SW 1271 (cell line): ENCODE measurements at places on chromosomes 5 and 9.

- DNase-seq, result no peak
Observed at GRCh38 chr9:79980432-79980831, 408.7 kb downstream of the TLE4 start.

GRCh38 chr9:119114681-119115080 is 254.6 kb downstream of the BRINP1 start:
- no peak for DNase-seq

DNA sequence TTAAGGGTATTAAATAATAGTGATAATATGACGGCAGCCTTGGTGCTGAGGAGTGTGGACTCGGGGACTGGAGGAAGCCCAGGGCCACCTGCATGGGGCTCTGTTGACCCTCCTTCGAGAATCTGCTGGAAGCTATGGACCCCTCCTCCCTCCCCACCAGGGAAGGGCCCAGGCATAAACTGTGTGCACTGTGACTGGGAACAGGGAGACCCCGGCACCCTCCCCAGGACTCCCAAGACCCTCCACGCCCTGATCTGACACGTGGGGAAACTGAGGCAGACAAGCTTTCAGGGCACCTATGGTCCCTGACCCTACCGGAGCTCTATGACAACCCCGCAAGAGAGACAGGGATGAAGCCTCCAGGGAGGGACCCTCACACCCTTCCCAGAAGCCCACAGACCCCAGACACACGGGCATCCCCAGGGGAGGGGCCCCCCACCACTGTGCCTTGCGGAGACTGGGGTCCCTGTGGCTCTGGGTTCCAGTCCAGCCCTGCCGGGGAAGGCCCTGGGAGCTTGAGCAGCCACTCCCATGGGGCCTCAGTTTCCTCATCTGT is 6.5 kb upstream of the EGFL7 start:
- no peak for DNase-seq

DNA sequence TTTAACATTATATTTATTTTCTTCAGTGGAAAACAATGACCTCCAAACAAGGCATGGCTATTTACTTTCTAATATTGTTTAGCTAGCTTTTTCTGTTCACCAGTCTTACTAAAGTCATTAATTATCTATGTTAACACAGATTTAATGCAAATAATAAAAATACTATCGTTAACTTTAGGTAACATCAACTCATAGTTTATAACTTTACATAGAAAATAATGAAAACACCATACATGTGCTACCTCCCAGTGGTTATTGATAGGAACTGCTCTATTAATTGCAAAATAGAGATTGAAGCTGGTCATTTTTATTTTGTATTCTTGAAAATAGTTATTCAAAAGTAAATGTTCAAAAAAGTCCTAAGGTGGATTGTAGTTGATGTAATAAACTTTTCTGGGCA is 78.3 kb upstream of the HCN1 start:
- no peak for DNase-seq

- no peak for DNase-seq
Observed at GRCh38 chr9:99881769-99882168, 24.7 kb upstream of the STX17 start.

DNA sequence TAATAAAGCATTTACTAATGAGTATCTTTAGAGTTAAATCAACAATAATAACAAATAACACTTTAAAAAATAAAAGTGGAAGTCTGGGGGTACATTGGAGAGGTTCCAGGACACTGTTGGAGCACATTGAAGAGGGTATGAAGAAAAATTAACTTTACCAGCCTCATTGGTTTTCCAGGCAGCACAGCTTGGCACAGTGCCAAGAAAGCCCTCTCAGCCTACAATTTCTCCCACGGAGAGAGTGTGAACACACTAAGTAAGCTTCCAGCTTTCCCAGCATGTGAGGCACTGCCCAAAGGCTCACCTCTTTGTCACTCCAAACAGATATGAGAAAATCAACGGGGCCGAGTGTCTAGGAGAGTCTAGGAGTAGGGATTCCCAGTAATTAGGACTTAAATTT is 1912.8 kb upstream of the NUDT12 start:
- DNase-seq, result no peak

GRCh38 chr9:93290495-93291434 is 106.8 kb downstream of the WNK2 start:
- DNase-seq, result no peak

DNA sequence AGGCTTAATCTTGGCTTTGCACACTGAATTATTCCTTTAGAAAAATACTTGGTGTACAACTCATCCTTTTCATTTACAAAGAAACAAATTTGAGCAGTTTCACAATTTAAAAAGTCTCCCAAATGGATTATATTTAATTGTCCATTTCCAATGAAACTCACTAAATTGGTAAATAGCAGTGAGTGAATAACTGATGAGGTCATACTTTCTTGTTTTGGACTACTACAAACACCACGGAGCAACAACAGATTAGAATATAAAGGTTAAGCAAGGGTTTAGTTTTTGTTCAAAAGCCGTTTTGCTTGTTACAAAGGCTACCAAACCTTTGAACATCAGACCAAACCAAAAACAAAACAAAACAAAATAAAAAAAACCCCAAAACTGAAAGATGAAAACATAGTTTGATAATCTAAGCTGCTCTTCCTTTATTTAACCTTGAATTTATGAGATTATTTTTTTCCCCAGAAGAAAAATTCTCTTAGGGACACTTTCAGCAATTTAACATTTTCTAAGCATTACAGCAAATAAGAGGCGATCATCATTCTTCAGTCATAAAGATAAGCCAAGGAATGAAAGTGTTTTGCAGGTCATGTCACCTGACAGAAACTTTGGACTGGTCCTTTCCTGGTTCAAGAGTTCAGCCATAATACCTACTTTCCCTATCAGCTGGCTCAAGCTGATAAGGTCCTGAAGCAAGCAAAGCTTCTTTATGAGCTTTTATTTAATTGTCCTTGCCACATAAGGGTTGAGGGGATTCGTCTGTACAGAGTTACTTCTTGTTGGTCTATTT is 99.7 kb upstream of the CDKN2B start:
- no peak for DNase-seq

DNA sequence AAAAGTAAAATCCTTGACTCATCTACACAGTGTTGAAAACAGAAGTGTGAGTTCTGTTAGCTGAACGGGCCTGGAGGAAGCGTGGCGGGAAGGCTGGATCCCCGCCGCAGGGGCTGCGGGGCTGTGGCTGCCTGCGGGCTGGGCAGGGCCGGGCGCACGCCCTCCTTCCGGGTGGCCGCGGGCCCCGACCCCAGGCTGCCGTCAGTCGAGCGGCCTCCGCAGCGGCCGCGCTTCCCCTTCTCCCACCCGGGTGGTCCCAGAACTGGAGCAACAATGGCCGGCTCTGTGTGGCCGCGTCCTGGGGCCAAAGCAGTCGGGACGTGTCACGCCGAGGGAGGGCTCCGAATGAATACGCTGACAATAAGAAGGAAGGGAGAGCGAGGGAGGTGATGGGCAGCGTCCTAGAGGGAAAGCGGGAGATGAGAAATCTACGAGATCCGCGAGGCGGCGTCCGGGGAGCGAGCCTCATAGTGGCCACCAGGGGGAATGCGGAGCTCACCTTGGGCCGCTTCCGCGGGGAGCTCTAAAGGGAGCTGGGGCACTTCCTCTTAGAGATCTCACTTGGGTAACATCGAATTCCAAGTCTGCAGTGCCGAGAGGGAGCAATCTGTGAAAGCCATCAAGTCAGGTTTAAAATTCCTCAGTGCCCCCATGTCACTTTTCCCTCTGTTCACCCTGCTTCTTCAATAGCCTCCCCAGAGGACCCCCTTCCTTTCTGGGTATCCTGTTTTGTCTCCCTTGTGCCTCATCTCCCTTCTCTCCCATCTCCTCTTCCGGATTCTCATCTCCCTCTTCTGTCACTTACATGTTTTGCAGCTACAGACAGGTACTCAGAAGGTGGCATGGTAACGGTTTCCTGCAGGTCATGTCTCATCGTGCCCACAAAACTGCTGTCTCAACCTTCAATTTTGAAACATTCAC is 83.9 kb downstream of the SLC1A3 start:
- DNase-seq, result peak; percentile 84

GRCh38 chr5:33927685-33928084 is 8.5 kb upstream of the RXFP3 start:
- no peak for DNase-seq

GRCh38 chr5:127280491-127281220 is 9.9 kb upstream of the MEGF10 start:
- DNase-seq, result no peak

- DNase-seq, result no peak
Observed at GRCh38 chr5:3343211-3343610, 252.4 kb upstream of the IRX1 start.

GRCh38 chr5:157860898-157861890 is 2.2 kb upstream of the CLINT1 start:
- no peak for DNase-seq

- DNase-seq, result no peak
Observed at GRCh38 chr5:157528036-157528632, 47.4 kb downstream of the ADAM19 start.

GRCh38 chr5:143229426-143229895 is 174.0 kb downstream of the NR3C1 start:
- DNase-seq, result no peak

DNA sequence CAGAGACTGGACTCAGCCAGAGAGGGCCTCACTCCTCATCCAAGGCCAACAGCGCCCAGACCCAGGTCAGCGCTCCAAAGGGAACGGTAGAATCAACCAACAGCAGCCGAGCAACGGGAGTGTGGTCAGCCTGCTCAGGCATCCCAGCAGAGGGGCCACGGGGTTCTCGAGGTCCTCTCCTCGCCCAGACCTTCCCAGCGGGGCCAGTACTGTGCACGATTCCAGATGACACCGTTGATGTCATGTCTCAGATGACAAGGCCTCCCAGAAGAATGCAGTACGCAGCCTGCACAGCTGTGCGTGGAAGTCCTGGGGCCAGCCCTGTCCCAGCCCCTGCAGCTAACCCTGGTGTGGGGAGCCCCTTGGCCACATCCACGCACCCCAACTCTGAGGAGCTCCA is 141.0 kb upstream of the PPP1R26 start:
- no peak for DNase-seq

DNA sequence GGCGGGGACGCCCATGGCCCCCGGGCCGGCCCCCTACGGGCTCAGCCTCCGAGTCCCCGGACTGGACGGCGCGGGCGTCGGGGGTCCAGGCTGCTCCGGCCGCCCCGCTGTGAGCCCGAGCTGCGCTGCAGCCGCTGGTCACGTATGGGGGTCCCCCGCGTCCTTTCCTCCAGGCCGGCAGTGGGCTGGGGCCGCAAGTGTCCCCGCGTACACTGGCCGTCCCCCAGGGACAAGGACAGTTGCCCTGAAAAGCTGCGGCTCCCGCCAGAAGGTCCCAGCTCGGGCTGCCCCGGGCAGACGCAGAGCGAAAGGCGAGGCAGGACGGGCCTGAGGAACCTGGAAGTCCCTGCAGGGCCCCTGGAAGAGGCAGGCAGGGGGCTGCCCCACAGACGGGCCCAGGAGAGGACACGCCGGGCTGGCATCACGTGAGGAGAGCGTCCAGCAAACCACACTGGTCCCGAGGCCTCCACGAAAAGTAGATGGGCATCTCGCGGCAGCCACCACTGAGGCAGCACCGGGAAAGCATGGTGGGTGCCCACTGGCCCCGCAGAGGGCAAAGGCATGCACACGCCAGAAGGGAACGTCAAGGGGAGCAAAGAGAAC is 3.3 kb upstream of the NKD2 start:
- no peak for DNase-seq

GRCh38 chr9:73037613-73038012 is 84.8 kb upstream of the ALDH1A1 start:
- no peak for DNase-seq

- no peak for DNase-seq
Observed at GRCh38 chr9:74663439-74663838, 166.3 kb downstream of the RORB start.
